ENCODE measurements at places on chromosomes 4 and X.

- DNase-seq: no peak
Measured at GRCh38 chrX:39201305-39201990, 400.2 kb downstream of the MID1IP1 start.

GRCh38 chr4:108650212-108651013 is at the start of gene OSTC:
Gene OSTC, plus strand, starts transcription at chr4:108650599. Its CDS starts 57 bp downstream, at chr4:108650656.
- peak; percentile 96 for DNase-seq

DNA sequence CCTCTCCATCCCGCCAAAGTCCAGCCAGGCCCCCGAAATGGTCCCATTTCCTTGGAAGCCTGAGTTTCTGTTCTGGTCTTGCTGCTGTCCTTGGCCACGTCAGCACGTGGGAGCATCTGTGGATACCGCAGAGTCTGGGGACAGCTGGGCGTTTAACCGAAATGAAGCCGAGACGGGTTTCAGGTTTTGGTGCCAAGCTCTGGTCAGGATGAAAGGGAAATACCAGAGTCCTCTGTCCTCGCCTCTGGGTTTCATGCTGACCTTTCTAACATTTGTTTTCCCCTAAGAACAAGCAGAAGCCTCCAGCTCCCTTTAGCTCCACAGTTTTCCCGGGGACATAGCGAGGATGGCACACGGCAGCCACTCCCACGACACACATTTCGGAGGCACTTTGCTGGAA is 19.7 kb downstream of the SHOX start:
- no peak for DNase-seq

DNA sequence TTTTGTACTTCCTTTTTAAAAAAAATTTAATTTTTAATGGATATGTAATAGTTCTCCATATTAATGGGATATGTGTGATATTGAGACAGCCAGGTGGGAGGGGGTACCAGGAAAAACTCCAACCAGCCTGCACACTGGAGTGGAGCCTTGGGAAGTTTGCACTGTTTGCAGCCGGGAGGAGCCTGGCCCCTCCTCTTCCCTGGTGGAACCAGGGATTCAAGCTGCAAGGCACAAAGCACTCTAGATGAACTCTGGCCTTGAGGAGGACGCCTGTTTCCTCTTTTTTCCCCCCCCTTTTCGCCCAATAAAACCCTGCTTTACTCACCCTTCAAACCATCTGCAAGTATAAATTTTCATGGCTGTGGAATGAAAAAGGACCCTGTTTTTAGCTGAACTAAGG is 48.2 kb upstream of the GC start:
- no peak for DNase-seq

DNA sequence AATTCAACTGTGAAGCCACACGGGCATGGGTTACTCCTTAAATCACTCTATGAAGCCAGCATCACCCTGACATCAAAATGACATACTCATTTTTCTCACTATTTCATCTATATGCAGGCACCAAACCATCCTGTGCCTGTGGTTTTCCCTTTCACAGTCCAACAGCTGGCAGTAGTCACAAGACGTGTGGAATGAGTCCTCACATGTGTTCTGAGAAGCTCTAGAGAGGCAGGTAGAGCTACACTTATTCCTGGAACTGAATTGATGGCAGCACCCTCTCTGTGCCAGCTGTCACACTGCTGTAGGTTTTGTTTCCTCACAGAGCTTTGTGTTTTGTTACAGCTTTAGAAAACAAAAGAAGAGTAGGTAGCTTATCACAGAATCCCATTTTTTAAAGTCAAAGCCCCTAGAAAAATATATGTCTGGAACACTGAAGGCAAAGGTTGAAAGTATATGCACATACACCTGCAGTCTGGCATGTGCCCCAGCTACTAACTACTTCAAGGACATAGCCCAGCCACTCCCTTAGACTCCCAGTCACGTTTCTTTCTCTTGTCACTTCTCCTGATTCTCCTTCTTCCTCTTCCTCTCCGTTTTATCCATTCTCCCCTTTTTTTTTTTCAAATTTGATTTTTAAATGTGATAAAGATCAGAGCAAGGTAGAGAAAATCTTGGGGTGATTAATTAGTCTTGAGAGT is 107.1 kb downstream of the ANXA10 start:
- no peak for DNase-seq

DNA sequence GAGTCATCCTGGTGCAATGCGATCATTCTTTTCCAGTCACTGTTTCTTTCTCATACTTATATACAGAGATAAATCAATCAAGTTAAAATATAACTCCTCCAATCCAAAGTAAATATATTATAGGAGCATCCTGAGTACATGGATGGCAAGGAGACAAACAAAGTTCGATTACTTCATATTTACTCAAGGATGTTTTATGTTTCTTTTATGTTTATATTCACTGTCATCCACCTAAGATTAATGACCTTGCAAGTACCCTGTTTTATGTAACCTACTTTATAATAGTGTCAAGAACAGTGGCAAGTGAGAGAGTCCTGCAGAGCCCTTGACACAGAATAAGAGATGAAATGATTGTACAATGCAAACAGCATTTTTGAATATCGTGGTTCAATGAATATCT is at the start of gene UGT2B11:
TSS of gene UGT2B11 (minus strand) at position 33 of the 400 bp plus-strand sequence. CDS start at position 7, 26 bp downstream.
- DNase-seq: no peak

GRCh38 chrX:40531056-40531826 is 49.5 kb upstream of the ATP6AP2 start:
- no peak for DNase-seq

- DNase-seq: no peak
Measured at GRCh38 chr4:175421506-175421905, 390.6 kb downstream of the GPM6A start.

DNA sequence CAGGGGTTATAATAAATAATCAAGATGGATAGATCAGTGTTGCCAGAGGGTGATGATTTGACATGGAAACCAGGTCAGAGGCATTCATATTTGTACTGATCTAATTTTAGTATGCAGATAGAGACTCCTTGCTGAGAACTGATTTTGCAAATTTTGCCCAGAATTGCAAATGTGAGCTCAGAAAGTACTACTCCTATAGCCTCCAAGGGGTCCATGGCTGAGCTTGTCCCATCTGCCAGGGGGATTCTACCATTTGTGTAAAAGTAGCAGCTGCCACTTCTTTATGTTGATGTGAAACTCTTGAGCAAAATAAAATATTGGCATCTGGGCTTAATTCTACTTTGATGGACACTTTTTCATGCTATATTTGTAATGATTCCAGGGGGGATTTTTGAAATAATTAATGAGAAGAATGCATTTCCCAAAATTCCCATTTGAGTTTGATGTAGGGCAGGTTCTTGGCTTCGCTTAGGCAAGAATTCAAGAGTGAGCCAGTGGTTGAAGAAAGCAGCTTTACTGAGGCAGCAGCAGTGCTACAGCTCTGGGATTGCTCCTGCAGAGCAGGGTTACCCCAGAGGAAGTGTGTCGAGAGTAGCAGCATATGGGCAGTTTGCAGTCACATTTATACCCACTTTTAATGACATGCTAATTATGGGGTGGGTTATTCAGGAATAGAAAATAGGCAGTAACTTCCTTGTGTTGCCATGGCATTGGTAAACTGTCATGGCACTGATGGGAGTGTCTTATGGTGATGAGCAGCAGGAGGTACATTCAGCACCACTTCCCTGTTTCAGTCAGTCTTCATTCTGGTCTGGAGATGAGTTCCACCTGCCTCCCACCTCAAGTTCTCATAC is 38.7 kb upstream of the DCLK2 start:
- no peak for DNase-seq

GRCh38 chrX:72306085-72306801 is 529 bp upstream of the CITED1 start:
- DNase-seq: no peak

GRCh38 chr4:184142121-184143000 is 75.3 kb downstream of the ENPP6 start:
- no peak for DNase-seq

- peak; percentile 87 for DNase-seq
Measured at GRCh38 chr4:153222707-153223426, 18.6 kb downstream of the TRIM2 start.

DNA sequence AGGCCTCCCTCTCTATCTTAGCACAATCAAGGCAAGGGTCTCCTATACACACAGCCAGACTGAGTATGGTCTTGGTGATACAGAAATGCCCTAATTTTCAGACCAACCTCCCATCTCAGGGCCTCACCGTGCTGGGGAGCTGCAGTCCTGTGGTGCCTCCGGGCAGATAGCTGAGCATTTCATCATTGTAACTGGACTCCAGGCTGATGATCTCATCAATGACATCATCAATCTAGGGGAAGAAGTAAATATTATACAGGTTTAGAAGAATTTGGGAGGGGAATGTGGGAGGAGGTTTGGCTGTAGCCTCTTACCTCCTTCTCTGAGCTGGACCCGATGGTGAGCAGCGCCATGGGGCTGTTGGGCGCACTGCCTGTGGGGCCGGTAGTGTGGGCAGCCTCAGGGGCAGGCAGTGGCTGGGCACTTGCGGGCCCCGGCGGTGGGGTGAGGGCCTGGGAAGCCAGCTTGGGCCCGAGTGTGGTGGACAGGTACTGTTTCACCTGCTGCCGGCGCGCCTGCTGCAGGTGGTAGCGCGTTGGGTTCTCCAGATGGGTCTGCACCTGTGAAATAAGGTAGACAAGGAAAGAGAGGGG is 5.2 kb downstream of the TFE3 start:
- DNase-seq: no peak

DNA sequence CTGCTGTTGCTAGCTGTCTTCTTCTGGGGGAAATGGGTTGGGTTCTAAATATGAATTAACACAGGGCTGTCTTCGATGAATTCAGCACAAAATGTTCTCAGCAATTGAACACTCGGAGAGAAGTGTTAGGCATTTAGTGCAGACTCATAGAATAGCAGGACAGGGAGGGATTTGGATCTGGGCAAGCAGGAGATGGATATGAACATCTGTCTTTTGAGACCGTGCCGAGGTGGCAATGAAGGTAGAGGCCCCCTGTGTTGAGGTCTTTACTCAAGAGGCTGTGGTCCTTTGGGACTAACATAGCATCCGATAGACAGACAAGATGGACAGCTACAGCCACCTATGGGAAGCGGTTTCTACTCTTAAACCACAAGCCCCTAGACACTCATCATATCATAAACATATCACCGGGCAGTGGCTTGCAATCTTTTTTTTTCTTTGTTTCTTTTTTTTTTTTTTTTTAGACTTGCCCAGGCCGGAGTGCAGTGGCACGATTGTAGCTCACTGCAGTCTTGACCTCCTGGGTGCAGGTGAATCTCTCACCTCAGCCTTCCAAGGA is 6.7 kb downstream of the CD99 start:
- DNase-seq: no peak

DNA sequence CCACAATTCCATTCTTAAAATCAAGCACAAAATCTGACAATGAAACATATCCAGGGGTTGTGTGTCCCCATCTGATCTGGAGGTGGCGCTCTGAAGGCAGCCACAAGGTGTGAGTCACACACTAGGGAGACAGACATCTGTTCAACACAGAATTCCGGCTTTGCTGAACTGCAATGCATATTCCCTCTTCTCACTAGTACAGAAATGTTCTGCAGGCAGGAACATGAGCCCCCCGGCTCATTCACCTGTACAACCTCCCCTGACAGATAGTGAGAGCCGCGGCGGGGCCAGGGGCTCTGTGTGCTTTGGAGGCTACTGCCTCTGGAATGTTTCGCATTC is 41.9 kb downstream of the WDR1 start:
- DNase-seq: no peak

- no peak for DNase-seq
Measured at GRCh38 chrX:45513042-45513441, 312.4 kb upstream of the DIPK2B start.

DNA sequence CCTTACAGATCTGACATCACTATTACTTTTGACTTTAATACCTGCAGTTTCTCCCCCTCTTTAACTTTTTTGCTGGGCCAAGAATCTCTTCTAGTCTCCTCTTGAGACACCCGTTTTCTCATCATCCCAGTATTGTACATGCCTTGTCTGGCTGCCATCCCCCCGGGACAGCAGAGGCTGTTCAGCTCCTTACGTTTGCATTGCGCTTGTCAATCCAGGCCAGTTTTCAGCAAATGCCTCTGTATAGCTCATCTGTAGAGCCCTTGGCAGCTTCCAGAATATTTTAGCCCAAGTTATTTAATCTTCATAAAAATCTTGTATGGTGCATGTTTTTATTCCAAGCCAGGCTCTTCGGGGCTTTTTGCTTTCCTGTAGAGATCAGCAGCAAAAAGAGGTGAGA is 22.3 kb upstream of the HOPX start:
- no peak for DNase-seq

DNA sequence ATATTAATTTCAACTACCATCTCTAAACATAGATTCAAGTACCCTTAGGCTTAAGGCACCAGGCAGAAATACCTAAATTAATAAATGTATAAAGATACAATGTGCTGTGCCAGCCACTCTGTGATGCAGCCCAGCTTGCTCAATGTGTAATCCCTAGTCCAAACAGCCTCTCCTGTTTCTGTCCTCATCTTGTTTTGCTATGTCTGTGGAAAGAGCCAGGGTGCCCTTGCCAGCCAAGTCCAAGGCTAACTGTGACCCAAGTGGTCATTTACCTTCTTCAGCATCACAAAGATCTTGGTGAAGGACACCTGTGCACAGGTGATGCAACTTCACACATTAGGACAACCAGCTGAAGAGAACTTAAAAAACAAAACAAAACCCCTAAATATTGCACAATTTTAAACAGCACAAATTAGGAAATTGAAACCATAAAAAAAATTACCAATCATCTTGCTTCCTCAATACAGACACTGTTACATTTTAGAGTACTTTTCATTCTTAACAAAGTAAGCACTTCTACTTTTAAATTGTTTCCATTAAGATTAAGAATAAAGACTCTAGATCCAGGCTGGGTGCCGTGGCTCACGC is 89.6 kb downstream of the C4orf51 start:
- no peak for DNase-seq

GRCh38 chr4:139278912-139279759 is 889 bp downstream of the MGARP start:
- DNase-seq: peak; percentile 80

- DNase-seq: no peak
Measured at GRCh38 chr4:18401425-18401824, 379.9 kb upstream of the LCORL start.

GRCh38 chrX:38260231-38260630 is 39.6 kb upstream of the SRPX start:
- DNase-seq: no peak

DNA sequence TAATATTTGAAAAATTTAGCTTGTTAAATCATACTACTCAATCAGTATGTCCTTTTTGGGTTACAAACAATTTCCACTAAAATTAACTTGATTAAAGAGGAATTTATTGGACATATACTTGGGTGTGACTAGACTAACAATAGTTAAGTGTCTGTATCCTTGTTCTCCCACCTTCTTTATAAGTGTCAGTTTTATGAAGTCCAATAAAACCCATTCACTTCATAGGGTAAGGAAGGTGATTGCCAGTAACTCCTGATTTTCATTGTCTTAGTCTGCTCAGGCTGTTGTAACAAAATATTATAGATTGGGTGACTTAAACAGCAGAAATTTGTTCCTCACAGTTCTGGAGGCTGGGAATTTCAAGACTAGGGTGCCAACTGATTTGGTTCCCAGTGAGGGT is 800.0 kb downstream of the PDHA2 start:
- no peak for DNase-seq

- DNase-seq: no peak
Measured at GRCh38 chrX:129318375-129318774, 204.9 kb downstream of the SMARCA1 start.

GRCh38 chr4:44661940-44662622 is 10.7 kb upstream of the YIPF7 start:
- no peak for DNase-seq

GRCh38 chrX:96551322-96551872 is 133.2 kb upstream of the DIAPH2 start:
- DNase-seq: no peak

- no peak for DNase-seq
Measured at GRCh38 chr4:124025000-124025399, 628.4 kb downstream of the SPRY1 start.

- DNase-seq: no peak
Measured at GRCh38 chr4:119016636-119017035, 119.0 kb upstream of the MYOZ2 start.

- no peak for DNase-seq
Measured at GRCh38 chr4:71992571-71993312, 39.1 kb upstream of the NPFFR2 start.
